ENCODE measurements at places on chromosomes 7 and 10. TPM values are rescaled to one million over a fixed set of nuclear protein-coding genes. Genes with fewer than 3 reads are reported as not detected.

Gene MRC1
- not detected for total RNA-seq

- H3K36me3 ChIP-seq = peaks cover 19% of the 10 kb centered on the region
- no peak for DNase-seq
- no peaks in the 10 kb centered on the region for H3K27me3 ChIP-seq
- H3K4me1 ChIP-seq = peaks cover 26% of the 10 kb centered on the region
- H3K4me3 ChIP-seq = no peak overlapping the region
- H3K27ac ChIP-seq = no peak overlapping the region
Observed at GRCh38 chr7:140876519-140877248, 48.0 kb downstream of the BRAF start.

DNA sequence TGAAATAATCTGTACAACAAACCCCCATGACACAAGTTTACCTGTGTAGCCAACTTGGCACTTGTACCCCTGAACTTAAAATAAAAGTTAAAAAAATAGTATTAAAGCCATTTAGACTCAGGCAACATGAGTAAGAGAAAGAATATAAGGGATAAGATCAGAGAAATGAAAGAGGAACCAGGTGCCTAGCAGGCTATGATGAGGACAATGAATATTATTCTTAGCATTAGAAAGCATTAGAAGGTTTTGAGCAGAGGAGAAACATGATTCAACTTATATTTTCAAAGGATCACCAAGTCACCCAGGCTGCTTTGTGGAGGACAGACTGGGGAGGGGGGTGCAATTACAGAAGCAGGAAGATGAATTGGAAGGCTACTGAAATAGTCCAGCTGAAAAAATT is 48.1 kb upstream of the TES start:
- peaks cover 24% of the 10 kb centered on the region for H3K4me1 ChIP-seq
- no peak for DNase-seq
- no peak overlapping the region for H3K27ac ChIP-seq
- H3K27me3 ChIP-seq = peaks cover 21% of the 10 kb centered on the region
- no peak overlapping the region for H3K4me3 ChIP-seq
- peaks cover 2% of the 10 kb centered on the region for H3K36me3 ChIP-seq

- H3K27me3 ChIP-seq = no peaks in the 10 kb centered on the region
- H3K4me1 ChIP-seq = no peaks in the 10 kb centered on the region
- peaks cover 38% of the 10 kb centered on the region for H3K36me3 ChIP-seq
- no peak for DNase-seq
- no peak overlapping the region for H3K27ac ChIP-seq
Observed at GRCh38 chr7:87330942-87331341, 14.5 kb upstream of the CROT start.

DNA sequence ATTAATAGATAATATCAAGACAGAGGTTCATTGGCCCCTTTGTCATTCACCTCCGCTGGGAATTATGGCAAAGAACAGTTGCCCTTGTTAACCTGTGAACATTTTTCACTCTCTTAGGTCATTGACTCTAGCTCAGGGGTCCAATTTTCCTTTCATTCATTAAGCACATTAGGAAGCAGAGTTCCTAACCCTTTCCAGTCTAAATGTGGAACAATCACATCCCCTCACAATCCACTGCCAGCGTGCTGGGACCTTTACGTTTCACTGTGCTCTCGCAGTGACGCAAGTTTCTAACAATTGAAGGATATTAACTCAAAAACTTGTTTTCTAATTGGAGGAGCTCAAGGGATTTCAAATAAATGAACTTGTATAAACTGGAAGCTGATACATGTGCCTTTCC is 79.3 kb upstream of the MEOX2 start:
- H3K27me3 ChIP-seq = no peaks in the 10 kb centered on the region
- no peak overlapping the region for H3K4me3 ChIP-seq
- DNase-seq = no peak
- no peaks in the 10 kb centered on the region for H3K4me1 ChIP-seq
- H3K27ac ChIP-seq = no peak overlapping the region

GRCh38 chr10:3010816-3011460 is 56.4 kb upstream of the PFKP start:
- H3K36me3 ChIP-seq = no peaks in the 10 kb centered on the region
- H3K27me3 ChIP-seq = peaks cover 35% of the 10 kb centered on the region
- H3K27ac ChIP-seq = no peak overlapping the region
- H3K4me1 ChIP-seq = no peaks in the 10 kb centered on the region
- DNase-seq = no peak

- no peaks in the 10 kb centered on the region for H3K4me1 ChIP-seq
- H3K27me3 ChIP-seq = no peaks in the 10 kb centered on the region
- H3K27ac ChIP-seq = no peak overlapping the region
- no peak overlapping the region for H3K4me3 ChIP-seq
- DNase-seq = no peak
Observed at GRCh38 chr7:20095862-20096261, 121.3 kb downstream of the MACC1 start.

- H3K36me3 ChIP-seq = peaks cover 7% of the 10 kb centered on the region
- peaks cover 28% of the 10 kb centered on the region for H3K27me3 ChIP-seq
- no peaks in the 10 kb centered on the region for H3K4me1 ChIP-seq
- no peak overlapping the region for H3K4me3 ChIP-seq
- DNase-seq = no peak
Observed at GRCh38 chr10:130236711-130237110, 100.5 kb downstream of the GLRX3 start.

DNA sequence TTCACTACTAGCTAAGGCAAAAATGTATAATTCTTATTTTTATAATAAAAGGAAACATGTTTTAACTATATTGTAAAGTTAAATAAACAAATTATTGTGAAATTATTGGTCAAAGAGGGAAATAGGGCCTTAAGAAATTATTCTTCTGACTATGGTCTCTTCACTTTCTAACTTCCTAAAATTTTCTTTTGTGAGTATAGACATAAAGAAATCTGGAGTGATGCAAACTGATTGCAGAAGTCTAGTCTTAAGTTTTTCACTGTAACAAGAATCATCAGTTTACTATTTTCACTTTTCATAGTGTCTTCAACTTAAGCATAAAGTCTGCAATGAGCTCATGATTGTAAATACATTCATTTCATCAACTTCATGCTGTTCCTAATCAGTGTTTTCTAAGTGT is 525.4 kb downstream of the TFEC start:
- no peak overlapping the region for H3K4me3 ChIP-seq
- no peaks in the 10 kb centered on the region for H3K36me3 ChIP-seq
- no peak overlapping the region for H3K27ac ChIP-seq
- H3K4me1 ChIP-seq = no peaks in the 10 kb centered on the region

- H3K27ac ChIP-seq = peak overlapping the region; percentile 92
- H3K36me3 ChIP-seq = peaks cover 19% of the 10 kb centered on the region
- H3K4me1 ChIP-seq = peaks cover 78% of the 10 kb centered on the region
- peak; percentile 87 for DNase-seq
- H3K27me3 ChIP-seq = no peaks in the 10 kb centered on the region
Observed at GRCh38 chr10:124647421-124648130, 96.6 kb downstream of the FAM53B start.

Measured in activated CD8-positive, alpha-beta T cell treated with anti-CD3 and anti-CD28 coated beads, Interleukin-2, amount 10 ng/mL, durations not matched to agents 7 days and 5 days (primary cell).